ENCODE measurements at places on chromosomes 16 and 17.

- no peak for DNase-seq
Observed at GRCh38 chr16:64132759-64133361, 989.0 kb downstream of the CDH11 start.

GRCh38 chr17:6456914-6457687, 12.8 kb downstream of the PIMREG start:
- DNase-seq = no peak

DNA sequence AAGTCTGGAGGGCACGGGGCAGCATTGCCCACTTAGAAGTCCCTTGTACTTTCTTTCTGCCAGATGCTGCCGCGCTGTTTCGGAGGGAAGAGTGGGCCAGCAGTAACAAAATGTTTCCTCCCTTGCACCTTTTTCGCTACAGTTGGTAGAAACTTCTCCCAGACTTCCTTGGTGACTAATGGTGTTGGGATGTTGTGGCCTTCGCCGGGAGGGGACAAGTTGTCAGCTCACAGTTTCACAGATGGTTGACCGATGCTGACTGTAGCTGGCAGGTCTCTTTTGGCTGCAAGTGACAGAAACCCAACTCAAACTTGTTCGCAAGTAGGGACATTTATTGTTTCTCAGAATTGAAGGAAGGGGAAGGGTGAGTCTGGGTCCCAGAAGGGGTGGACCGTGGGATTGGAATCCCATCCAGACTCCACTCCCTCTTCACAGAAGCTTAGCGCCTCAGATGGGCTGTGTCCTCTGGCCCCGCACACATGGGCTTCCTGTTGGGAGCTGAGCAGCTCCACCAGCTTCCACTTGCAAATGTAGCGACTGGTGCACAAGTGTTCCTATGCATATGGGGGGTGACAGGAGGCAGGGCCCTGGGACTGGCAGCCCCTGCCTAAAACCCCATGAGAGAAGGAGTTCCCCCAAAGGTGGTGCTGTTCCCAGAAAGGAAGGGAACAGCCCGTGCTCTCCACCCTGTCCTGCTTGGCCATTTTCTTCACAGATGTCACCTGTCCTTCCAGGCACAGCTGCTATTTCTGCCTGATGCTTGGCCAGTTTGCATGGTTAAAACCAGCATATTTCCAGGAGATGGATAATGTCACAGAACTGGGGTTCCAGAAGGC, 30.9 kb upstream of the RPRML start:
- DNase-seq = no peak

DNA sequence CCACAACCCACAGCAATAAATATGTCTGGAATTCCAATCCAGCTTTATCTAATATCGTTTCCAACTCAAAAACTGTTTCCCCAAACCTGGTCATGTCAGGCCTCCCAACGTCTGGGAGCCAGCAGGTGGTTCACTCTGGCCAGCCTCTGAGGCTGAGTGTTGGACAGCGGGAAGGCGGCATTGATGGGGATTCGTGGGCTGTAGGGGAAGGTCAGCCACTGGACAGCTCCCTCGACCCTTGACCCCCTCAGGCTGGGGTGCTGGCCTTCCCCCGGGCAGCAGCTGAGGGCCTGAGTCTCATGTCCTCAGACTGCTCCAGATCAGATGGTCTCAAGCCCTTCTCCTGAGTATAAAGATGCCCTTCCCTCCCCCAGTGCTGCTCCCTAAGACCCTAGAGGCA, 50.2 kb downstream of the SDK2 start:
- DNase-seq = no peak

DNA sequence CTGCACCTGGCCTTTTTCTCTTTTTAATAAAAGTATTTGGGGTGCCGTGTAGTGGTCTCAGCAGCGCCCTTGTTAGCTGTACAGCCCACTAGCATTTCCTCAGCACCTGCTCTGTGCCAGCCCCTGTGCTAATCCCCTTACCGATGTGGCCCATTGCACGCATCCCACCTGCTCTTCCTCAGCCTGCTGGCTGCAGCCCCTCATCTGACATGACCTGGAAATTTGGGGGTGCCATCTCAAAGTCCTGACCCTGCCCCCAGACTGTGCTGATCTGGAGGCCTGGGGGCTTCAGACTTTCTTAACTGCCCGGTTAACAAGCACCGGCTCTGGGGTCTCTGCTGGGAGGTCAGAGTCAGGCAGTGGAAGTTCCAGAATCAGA, 10.4 kb downstream of the GPRC5C start:
- no peak for DNase-seq

- DNase-seq = no peak
Observed at GRCh38 chr16:8867216-8867931, 1.4 kb downstream of the CARHSP1 start.

All from NCI-H524 treated with DMSO at 0.1 percent for 48 hours (cell line).